ENCODE measurements at places on chromosomes 3 and 15.

DNA sequence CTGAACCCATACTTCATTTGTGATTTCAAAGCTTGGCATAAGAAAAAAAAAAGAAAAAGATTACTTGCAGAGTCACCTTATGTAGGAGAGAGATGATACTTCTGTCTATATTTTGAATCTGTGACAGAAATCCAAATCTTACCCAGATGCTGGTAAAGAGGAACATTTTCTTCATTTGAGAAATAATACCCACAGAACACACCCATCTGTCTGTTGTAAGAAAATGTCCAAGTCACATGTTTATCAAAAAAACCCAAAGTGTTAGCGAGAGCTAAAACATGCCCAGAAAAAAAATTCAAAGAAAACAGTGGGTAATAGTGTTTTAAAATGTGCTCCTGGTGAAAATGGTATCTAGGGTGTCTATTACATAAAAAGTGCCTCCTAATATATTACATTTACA, 18.0 kb upstream of the RAP2B start:
- DNase-seq = no peak

DNA sequence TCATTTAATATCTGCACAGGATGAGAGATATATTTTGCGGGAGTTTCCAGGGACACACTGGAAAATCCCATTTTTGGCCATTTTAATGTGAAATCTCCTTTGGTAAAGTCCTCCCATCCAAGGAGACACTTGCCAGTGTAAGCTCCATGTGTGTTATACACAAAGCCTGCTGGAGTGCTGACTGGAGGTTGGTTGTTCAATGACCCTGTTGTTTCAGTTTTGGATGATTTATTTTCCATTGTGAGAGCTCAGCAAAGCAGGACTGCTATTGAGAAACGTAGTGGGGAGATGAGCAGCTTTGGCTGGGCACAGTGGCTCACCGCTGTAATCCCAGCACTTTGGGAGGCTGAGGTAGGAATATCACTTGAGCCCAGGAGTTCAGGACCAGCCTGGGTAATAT, 127.7 kb downstream of the NUP210 start:
- no peak for DNase-seq

GRCh38 chr3:170802164-170803151, 67.5 kb downstream of the RPL22L1 start:
- no peak for DNase-seq

DNA sequence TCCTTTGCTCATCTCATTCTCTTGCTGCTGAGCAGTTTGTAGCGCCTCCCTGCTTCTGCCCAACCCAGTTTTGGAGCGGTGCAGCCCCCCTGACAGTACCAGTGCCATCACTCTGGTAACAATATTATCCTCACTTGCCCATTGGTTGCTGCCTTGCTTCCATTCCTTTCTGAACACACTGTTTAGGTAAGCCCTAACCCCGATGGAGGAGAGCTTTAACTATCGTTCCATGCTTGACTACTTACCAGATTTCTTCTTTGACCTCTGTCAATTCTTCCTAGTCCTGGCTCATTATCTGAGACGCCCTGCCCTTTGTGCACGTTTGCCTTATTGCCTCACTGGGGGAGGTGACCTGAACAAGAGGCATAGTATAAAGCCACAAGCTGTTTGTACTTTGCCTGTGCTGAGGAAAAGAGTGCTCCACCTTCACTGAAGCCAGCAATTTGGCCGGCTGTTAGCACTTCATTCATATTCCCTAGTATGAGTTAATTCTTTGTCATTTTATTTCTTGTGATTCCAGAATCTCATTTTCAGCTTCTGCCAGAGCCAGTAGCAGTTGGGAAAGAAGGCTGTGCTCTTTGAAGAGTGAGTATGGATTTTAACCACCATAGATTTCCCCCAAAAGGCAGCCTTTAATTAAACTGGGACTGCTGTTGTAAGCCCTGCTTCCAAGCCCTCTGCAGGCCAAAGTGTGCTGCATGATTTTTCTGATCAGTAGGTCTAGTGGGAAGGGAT, 11.9 kb downstream of the ABHD6 start:
- DNase-seq = no peak

- DNase-seq = no peak
Measured at GRCh38 chr15:23484870-23485269, 37.8 kb upstream of the GOLGA6L2 start.

DNA sequence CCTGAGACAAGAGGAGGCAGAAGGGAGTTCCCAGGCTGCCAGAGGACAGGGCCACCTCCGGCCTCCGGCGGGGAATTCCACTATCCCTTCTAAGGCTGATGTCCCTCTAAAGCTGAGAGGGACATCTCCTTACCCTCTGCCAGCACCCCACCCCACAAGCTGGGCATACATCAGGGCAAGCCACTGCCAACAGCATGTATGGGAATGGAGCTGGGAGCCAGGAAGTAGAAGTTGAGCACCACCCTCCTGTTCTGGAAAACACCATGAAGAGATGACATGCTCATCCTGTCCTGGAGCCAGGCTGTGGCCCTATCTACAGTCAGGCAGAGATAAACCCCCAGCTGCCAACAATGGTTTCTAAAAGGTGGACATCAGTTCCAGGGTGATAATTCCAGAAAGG, 7.1 kb downstream of the PLCD1 start:
- DNase-seq = no peak

DNA sequence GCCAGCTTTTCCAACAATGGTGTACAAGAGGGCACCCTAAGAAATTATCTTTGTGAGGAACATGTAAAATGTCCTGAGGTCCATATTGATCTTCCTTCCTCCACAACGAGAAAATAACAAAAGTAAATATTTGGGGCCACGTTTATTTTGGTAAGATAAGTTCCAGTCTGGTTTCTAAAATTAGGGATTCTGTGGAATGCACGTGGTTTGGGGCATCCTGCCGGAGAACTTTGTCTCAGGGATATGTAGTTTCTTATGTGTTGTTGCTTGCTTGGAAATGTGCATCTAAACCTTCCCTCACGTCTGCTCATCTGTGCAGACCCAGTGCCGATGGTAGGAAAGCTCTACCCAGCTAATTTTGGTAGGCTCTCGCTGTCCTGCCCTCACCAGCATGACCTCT, 62.8 kb downstream of the CTDSPL start:
- no peak for DNase-seq

DNA sequence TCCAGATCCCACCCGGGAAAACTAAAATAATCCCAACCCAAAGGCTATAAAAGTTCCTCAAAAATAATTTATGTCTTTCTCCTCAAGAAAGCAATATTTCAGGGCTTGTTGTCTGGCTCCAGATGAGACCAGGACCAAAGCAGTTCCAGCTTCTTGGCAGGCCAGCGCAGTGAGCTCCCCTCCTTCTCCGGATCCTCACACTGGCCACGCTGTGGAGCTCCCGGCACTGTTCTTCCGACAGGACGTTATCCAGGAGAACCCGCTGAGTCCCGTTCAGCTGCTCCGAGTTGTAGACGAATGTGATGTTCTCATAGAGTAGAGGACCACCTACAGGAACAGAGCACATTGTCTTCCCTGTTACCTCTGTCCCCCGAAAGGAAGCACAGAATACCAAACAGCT, 146.3 kb downstream of the P3H2 start:
- no peak for DNase-seq

DNA sequence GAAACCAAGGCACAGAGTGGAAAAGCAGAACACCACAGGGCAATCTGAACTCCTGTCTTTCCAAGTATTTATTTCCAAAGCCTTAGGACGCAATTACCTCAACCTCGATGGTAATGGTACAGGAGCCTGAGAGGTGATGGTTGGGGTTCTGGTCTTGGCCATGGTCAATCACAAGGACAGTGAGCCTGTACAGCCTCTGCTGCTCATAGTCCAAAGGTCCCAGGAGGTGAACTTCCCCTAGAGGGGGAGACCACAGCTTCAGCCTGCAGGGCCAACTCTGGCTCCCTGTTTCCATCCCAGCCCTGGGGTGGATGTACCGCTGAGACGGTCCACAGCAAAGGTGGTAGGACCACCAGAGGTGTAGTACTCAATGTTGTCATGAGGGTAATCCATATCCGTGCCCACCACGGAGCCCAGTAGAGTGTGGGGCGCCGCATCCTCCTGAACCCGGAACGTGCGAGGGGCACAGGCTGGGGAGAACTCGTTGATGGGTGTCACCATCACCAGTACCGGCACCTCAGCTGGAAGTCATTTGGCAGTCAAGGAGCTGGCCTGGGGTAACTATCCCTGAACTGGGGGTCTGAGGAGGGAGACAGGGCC, 6.1 kb downstream of the CDHR4 start:
- DNase-seq = no peak

- DNase-seq = no peak
Measured at GRCh38 chr3:4235690-4236089, 67.5 kb upstream of the SETMAR start.

GRCh38 chr3:101292027-101292426, 28.3 kb downstream of the IMPG2 start:
- DNase-seq = no peak

- DNase-seq = no peak
Measured at GRCh38 chr3:20055020-20055775, 15.0 kb downstream of the KAT2B start.

GRCh38 chr3:133984975-133985374, 44.8 kb downstream of the SLCO2A1 start:
- DNase-seq = no peak

DNA sequence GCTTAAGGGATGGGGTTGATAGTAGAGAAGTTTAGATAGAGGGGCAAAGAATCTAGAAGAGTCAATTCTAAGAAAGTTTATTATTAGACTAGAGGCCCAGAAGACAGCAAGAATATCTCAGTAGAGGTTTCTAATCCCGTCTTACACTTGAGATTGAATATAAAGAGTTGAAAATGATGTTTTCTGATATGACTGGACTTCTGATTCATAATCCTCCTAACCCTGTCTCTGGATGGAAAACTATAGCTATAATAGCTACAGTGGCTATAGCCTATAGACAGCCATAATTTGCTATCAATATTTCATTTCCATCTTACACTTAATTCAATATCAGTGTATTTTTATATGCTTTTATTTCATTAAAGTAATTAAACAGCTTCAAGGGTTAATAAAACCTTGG, 60.0 kb downstream of the GAP43 start:
- no peak for DNase-seq

DNA sequence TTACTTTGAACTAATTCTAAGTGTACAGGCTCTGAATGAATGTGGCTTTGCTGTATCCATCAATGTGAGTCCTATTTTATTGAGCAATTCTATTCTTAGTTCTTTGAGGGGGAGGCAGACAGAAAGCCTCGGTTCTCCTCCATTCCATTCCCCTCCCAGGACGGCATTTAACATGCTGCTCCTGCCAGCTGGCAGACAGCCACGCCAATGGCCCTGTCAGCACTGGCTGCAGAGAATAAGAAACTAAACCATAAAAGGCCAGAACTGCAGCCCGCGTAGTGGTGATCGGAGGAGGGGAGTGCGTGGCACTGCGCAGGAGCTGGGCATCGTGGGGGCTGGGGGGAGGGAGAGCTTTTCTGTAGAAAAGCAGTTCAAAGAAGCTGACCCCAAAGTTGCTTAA, 76.0 kb upstream of the HACD2 start:
- no peak for DNase-seq

GRCh38 chr3:37991823-37992222, 1.2 kb downstream of the VILL start:
- no peak for DNase-seq

GRCh38 chr15:31032961-31033371, 41.5 kb upstream of the MTMR10 start:
- DNase-seq = no peak

DNA sequence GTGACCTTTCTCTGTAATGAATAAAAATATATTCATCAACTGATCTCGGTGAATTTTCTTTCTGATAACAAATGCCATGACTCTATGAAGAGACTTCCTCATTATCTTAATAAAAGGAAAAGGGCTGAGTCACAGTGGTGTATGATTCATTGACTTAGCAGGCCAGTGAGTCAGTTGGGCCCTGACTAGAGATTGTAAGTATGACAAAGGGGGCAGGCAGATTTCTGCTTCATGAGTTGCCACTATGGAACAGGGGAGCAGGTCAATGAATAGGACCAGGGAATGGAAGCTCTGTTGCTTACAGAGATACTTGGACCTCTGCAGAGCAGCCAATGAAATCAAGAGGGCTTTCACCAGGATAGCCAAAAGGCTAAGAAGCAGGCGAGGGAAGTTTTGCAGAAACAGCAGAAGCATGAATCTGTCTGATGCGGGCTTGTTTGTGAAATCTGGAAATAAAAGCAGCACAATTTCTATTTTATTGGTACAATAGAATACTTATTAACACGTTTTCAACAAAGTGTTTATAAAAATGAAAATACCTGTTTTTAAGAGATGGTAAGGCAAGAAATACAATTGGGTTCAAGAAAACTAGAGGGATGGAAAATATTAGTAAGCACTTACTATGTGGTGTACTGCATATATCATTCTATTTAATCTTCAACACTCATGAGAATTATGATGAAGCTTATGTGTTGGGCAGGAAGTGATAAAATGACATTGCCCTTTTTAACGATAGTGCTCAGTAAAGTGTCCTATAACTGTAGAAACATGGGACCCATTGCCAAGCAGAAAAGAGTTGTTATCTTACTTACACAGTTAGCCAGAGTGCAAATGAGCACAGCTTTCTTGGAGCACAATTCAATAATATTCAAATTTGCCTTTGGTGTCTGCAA, 169.8 kb upstream of the MYRIP start:
- no peak for DNase-seq

GRCh38 chr3:177745607-177746005, 548.3 kb upstream of the TBL1XR1 start:
- no peak for DNase-seq

DNA sequence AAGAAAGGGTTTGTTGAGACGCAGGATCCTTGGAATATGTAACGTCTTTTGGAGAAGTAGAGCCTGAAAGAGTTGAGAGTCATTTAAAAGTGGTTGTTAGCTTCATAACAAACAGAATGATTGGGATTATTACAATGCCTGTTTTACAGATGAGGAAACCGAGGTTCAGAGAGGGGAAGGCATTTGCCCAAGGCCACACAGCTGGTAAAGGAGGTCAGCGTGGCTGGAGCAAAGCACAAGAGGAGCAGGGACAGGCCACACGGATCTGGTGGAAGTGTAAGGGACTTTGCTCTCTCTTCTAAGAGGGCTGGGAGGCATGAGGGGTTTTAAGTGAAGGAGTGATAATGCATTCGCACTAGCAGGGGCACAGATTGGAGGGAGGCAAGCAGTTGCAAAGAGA, 6.2 kb upstream of the OXTR start:
- DNase-seq = no peak

DNA sequence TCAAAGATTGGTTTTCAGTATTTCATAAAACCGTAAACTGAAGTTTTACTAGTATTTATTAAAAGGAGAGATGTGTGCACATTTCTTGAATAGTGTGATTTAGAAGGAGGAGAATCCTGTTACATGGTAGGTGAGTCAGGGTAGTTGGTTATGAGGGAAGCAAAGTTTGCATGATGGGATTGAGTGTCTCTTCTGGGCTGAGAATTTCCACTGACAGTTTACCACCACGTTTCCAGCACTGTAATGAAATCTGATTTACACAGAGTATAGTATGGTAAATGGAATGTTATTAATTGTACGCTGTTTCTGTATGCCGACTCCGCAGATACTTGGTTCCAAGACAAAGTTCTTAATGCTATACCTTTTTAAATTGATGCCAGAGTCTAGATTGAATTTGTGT, 1.6 kb downstream of the NECTIN3 start:
- DNase-seq = no peak

GRCh38 chr3:178837512-178837911, 234.1 kb downstream of the ZMAT3 start:
- DNase-seq = no peak

Measured in NCI-H2081 treated with DMSO at 0.1 percent for 48 hours (cell line).